ENCODE measurements at places on chromosomes 13 and 19.

GRCh38 chr13:44236801-44237207, 136.8 kb upstream of the SERP2 start:
- no peak for DNase-seq

DNA sequence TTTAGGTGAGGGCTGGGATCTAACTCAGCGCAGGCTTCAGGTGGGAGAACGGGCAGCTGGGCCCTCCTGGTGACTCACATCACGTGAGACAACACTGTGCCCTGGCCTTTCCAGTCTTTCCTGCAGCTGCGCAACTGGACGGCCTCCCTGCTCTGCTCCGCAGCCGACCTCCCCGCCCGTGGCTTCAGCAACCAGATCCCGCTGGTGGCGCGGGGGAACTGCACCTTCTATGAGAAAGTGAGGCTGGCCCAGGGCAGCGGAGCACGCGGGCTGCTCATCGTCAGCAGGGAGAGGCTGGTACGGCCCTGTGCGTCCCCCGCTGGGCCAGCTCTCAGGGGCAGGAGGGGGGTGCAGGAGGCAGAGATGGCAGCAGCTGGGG, 8.8 kb downstream of the SPPL2B start:
- no peak for DNase-seq

DNA sequence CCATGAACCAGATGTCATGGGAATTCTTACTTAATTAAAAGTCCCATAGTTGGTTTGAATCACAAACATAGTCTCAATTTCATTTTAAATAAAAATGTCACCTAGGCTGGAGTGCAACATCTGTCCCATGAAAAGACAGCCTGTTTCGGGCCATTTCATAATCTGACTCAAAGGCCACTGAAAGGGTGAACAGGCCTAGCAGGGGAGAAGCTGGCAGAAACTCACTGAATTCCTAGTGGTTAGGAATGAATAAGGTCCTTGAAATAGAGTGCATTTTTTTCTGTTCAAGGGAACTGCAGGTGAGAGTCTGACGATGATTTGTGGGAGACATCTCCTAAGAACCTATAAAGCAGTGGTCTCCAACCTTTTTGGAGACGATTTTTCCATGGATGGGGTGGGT, 44.0 kb upstream of the PCCA start:
- no peak for DNase-seq

DNA sequence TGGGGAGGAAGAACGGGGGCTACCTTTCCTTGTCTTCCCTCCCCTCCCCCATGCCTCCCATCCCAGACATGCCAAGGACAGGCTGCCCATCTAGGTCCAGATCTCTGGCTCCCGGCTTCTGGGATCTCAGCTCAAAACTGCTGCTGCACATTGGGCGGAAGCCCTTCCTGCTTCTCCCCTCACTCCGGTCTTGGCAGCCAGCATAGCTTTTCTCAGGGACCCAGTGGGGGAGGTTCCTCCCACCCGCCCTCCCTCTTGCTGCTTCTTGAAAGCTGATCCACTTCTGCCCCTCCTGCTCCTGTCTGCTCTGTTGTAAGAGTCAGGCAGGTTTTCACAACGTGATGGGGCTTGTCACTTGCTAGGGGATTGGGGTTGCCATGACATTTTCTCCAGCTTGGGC, 21.7 kb upstream of the RNF17 start:
- DNase-seq = no peak

GRCh38 chr19:31725051-31725450, 375.8 kb upstream of the TSHZ3 start:
- DNase-seq = no peak

GRCh38 chr13:109857803-109858202, 71.4 kb upstream of the IRS2 start:
- DNase-seq = no peak

Data from activated T-helper 1 cell treated with Interleukin-2 at 50 U/mL for 16 hours (primary cell).